ENCODE measurements at places on chromosomes 11 and 22.

DNA sequence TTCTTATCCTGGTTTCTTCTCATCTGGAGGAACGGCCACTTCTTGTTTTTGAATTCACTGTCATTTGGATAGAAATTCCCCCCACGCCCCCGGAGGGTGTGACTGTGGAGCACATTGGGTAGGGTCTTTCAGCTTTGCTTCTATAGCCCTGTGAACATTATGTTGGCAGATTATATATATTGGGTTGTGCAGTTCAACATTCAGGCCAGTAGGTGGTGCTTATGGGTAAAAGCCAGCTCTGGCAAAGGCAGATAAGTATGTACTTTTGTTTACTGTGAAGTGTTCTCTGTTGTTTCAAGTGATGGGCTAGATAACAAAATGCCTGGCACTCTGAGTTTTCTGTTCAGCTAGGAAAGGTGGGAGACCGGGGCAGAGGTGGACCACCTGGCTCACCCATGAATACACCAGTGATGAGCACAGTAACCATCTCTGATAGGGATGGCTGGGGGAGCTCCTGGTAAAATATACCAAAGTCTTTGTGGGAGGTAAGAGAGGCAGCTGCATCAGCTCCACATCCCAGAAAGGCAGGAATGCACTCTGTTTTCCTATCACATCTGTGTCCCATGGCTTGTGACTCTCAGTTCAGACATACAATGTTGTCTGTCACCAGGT, 1348.2 kb upstream of the RAG2 start:
- peak; percentile 78 for DNase-seq

DNA sequence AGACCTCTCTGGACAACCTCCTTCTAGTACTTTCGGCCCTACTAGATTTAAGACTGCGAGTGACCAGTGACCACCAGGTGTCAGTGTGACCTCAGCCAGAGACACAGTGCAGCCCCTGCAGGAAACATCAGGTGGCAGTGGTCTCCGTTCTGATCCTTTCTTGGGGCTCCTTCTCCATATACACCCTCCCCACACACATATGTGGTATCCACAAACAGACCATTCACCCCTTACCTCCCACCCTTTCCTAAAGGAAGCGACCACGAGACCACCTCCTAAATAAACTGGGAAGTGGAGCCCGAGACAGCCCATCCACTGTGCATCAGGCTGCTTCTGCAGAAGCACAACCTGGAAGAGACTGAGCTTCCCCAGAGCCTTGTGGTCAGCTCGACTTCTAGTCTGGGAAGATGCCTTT, 38.5 kb upstream of the CYP2D6 start:
- DNase-seq, result peak; percentile 81

DNA sequence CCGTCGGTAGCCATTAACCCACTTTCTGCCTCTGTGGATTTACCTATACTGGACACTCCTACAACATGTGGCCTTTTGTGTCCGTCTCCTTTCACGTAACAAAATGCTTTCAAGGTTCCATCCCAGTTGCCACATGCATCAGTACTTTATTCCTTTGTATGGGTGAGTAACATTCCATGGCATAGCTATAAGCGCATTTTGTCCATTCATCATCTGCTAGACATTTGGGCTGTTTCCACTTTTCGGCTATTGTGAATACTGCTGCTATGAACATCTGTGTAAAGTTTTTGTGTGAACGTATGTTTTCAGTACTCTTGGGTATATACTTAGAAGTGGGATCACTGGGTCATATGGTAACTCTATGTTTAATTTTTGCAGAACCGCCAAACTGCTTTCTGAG, 257.2 kb downstream of the ST3GAL4 start:
- no peak for DNase-seq

DNA sequence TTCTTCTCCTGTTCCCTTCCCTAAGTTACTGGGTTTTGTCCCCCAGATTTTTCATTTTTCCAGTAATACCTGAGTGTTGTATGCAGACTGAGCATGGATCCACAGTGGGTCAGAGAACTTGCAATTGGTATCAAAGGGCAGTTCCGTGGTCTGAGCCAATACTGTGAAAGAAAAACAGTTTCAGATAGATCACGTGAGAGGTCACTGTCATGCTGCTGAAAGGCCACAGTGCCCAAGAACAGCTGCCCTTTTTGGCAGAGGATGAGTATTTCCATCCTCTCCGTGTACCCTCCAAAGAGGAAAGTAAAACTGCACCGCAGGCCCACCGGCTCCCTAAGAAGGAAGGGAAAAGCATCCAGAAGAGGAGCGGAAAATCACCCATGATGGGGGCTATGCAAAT, 73.0 kb upstream of the TBCEL start:
- no peak for DNase-seq

DNA sequence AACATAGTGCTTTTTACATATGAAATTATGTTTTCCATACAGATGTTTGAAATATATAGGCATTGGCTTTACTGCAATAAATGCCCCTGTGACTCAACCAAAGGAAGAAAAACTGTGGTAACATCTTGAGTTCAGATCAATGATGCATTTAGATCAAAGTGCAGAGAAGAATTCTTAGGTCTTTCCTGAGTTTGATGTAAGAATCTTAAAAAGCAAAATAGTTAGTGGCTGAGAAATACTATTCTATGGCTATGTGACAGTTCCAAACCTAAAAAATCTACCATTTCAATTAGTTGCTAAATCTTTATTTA, 93.7 kb downstream of the SOX6 start:
- DNase-seq, result no peak

GRCh38 chr11:119338318-119338890, 2.3 kb downstream of the C1QTNF5 start:
- peak; percentile 90 for DNase-seq

DNA sequence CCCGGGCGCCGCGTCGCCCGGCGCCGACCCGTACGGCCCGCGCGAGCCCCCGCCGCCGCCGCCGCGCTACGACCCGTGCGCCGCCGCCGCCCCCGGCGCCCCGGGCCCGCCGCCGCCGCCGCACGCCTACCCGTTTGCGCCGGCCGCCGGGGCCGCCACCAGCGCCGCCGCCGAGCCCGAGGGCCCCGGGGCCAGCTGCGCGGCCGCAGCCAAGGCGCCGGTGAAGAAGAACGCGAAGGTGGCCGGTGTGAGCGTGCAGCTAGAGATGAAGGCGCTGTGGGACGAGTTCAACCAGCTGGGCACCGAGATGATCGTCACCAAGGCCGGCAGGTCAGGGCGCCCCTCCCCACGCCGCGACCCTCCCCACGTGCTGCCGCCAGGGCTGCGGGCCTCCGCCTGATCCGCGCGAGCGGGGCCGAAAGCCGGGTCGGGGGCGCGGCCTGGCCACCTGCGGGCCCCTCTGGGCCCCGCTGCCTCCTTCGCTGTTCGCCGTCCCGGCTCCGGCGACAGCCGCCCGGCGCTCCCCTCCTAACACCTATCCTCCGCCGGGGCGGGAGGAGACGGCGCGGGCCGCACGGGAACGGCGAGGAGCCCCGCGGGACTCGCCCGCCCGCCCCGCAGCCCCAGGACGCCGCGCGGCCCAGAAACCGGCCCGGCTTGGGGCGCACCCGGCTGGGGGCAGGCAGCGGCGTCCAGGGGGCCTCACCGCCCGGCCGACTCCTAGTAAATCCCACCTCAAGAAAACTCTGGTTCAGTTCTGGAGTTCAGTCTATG, 560 bp downstream of the TBX1 start:
- DNase-seq, result no peak

DNA sequence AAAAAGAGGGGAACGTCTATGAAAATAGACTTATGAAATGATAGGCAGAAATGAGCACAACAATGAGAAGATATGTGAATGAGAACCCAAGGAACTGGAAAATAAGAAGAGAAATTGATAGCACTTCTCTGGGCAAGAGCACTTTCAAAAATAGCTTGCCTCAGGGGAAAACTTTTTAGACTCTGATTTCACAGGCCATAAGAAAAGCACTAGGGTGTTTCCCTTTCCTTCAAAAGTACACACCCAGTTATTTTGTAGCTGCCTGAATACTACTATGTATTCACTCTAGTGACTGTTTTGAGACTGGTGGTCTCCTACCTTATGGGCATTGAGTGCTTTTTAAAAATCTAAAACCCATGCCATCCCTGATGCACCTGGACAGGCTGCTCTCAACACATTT, 172.3 kb upstream of the SOX6 start:
- no peak for DNase-seq

Measured in endothelial cell of umbilical vein (primary cell).